Hematopoietic multipotent progenitor cell treated with erythropoietin and hydrocortisone succinate and interleukin-3 and kit ligand, for 15 days (in vitro differentiated cells): ENCODE measurements at places on chromosomes 1 and 21.

GRCh38 chr1:221099747-221100595 lies 220.7 kb downstream of the HLX start:
- DNase-seq: no peak

DNA sequence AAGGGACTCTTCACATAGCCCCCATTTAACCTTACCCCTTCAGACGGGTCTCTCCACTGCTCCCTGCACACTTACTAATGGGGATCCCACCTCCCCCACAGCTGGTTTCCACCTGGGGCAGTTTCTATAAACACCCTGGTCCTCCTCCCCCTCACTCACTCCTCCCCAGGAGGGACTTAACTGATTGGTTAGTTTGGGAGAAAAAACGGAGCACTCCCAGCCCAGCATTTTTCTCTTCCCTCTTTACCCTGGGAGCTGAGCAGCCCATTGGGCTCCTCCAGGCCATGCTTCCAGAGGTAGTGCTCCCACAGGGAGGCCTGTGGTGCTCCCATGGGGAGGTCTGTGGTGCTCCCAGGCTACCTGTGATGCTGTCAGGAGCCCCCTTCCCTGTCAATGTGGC lies 93.7 kb downstream of the MIS18A start:
- DNase-seq: no peak

- DNase-seq: no peak
Measured at GRCh38 chr1:245188403-245188802, 33.6 kb downstream of the KIF26B start.

GRCh38 chr21:43820466-43820865 lies 31.1 kb downstream of the RRP1 start:
- DNase-seq: no peak

DNA sequence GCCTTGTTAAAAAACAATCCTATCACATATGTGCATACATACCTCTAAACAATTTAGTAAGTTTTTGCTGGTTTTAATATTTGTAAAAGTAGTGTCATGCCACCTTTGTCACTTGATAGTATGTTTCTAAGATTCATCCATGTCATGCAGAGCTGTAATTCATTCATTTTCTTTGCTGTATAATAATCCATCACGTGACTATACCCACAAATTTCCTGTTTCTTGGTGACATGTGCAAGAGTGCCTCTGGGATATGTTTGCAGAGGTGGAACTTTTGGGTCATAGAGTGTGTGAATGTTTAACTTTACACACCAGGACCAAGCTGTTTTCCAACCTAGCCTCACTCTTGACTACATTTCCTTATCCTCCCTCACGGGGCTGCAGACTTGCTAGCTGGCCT lies 62.9 kb downstream of the ZSCAN20 start:
- DNase-seq: no peak

DNA sequence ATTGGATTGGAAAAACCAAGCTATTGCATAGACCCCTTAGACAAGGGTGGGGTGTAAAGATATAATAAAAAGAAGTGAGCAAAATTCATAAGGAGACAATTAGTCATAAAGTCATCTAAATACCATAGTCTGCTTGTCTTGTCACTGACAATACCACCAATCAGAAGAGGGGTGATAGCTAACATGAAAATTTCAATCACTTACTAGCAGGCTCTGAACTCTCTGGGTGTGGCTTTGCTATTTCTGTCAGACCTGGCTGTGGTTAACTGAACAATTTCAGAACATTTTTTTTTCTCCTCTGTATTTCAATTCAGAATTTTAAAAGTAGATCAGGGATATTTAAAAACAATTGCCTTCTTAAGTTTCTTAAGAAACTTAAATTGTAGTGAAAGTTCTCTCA lies 158.5 kb upstream of the PRMT6 start:
- no peak for DNase-seq

GRCh38 chr1:5598824-5599395 lies 393.3 kb downstream of the NPHP4 start:
- DNase-seq: no peak

DNA sequence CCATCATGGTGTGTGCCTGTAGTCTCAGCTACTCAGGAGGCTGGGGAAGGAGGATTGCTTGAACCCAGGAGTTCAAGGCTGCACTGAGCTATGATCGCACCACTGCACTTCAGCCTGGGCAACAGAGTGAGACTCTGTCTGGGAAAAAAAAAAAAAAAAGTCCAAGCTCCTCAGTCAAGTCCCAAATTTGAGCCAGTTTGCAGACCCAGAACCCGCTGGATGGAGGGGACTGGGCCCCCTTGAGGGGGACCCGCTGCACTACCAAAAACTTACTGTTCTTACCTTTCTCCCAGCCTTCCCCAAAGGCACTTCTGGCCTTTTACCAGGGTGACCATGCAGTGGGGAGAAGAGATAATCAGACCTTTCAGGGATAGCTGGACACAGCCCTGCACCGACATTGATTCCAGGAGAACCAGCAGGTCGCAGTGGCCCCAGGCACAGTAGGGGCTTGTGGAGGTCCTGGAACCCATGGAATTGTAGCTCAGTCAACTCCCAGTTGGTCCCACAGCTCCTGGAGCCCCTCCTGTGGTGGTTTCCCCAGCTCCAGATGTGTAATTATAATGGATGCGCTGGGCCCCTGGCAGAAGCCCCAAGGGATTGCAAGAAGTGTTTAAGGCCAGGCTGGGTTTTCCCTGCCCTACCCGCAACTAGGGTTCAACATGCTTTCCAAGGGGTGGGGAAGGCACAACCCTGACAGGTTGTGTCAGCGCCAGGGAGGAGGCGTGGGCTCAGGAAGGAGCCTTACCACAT lies 4.1 kb upstream of the WNT9A start:
- no peak for DNase-seq

- DNase-seq: no peak
Measured at GRCh38 chr1:20371883-20372282, 81.2 kb downstream of the VWA5B1 start.

GRCh38 chr1:116766616-116767469 lies 12.6 kb downstream of the CD2 start:
- no peak for DNase-seq

GRCh38 chr1:64756770-64757169 lies 11.9 kb downstream of the RAVER2 start:
- no peak for DNase-seq

- DNase-seq: no peak
Measured at GRCh38 chr21:34803782-34804370, 135.1 kb downstream of the CLIC6 start.

GRCh38 chr1:162823231-162823630 lies 32.7 kb downstream of the HSD17B7 start:
- no peak for DNase-seq

- DNase-seq: peak; percentile 83
Measured at GRCh38 chr1:3775490-3776230, 3.1 kb downstream of the SMIM1 start.

DNA sequence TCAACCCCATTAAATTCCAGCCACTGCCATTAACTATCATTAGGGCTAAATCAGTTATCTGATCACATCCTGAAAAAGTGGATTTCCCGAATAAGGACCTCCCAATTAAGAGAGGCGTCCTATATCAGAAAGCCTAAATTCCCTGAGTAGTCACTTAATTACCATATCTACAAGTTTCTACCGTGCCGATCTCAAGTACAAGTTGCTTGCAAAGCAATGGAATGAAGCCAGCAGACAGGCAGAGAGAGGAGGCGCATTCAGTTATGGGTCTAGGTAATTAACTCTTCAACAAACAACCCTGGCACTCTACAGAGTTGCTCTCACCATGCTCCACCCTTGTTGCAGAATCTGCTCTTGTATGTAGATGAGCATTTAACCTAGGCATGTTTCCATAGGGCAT lies 494.6 kb upstream of the RUNX1 start:
- DNase-seq: no peak

DNA sequence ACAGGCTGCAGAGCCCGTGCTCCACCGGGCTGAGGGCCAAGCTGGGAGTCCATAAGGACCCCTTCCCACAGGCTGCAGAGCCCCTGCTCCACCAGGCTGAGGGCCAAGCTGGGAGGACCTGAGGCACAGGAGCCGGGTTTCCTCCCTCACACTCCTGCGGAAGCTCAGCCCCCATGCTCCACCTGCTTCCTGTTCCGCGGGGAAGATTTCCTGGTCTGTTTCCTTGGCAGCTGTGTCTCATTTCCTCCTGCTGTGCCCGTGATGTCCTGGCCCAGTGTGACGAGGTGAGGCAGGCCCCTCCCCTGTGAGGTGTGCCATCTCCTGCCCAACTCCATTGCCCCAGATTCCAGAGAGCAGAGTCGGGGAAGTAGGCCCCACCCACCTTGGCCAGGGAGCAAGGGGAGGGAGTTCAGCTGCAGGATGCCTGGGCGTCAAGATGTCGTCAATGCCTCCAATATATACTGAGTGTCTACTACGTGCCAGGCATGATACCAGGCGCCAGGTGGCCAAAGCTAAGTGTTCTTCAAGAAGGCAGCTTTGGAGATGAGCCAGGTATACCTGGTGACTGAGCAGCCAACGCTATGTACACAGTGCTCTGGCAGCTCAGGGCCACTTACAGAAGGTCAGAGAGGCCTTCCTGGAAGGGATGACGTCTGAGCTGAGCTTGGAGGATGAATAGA lies 58.8 kb downstream of the NAV1 start:
- DNase-seq: no peak

- no peak for DNase-seq
Measured at GRCh38 chr1:982765-983436, 1.0 kb upstream of the PERM1 start.

- DNase-seq: no peak
Measured at GRCh38 chr1:162070094-162070748, 730 bp downstream of the NOS1AP start.

- DNase-seq: no peak
Measured at GRCh38 chr1:9654834-9655723, 3.5 kb downstream of the PIK3CD start.

- DNase-seq: no peak
Measured at GRCh38 chr1:226602186-226603021, 53.8 kb downstream of the STUM start.

GRCh38 chr21:37580666-37581065 lies 214.1 kb downstream of the DYRK1A start:
- DNase-seq: no peak

- DNase-seq: no peak
Measured at GRCh38 chr1:91245435-91245834, 159.2 kb downstream of the HFM1 start.

DNA sequence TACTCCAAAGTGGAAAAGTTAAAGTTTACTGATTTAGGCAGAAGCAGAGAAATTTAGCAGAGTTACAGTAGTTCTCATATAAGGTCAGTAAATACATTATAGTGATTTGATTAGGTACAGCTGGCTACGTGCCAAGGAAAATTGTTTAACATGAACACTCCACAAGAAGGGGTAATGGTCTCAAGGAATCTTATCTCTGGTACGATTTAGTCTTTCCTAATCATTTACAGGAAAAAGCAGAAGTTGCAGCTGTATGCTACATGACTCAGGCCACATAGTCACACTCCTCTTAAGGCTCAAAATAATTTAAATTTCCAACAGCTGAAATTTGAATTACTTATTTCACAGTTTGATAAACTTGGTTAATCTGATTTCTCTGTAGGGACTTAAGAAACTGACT lies 36.9 kb upstream of the OR2B11 start:
- DNase-seq: no peak

DNA sequence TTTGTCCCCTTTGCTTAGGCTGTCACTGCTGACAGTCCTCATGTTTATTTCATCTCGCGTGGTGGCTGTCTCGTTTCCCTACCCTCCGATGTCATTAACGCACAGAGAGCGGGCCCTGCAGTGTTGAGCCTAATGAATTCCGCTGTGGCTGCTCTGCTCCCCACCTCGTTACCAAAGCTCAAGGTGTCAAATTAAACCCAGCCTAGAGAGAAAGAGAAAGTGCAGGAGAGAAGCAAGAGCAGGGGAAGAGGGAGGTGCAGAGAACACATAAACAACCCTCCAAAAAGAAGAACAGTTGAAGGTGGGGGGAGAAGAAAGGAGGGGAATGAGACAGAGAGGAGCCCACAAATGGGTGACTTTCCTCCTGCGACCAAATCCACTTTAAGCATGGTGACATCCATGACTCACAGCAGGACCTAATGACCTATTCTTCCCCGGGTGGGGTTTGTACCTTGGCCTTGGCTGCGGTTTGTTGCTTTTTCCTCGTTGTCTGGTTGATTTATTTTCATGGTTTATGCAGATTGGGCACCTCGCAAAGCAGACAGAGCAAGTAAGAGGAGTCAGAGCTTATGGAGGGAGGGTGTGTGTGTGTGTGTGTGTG lies 92.5 kb downstream of the PBX1 start:
- no peak for DNase-seq

DNA sequence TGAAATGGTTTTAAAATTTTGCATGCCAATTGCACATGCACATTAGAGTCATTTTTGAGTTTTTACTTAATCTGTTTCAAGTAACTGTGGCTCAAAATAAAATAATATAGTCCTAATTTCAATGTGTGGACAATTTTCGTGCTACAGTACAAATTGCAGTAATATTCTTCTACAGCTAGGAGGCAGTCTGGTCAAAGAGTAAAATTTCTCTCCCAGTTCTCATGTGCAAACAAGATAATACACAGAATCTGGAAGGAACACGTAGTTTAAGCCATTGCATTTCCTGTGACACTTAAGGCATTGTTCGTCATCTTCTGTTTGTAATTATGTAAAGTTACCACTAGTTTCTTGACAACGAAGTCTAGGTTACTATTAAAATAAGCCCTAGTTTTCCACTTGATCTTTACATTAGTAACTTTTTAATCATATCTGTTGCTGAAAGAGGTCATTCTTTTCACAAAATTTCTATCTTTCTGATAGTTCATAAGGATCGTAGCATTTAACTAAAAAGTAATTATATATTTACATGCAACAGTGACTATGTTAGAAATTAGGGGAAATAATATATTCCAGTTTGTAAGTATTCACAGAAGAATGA lies 28.9 kb downstream of the ODR4 start:
- DNase-seq: peak; percentile 69

DNA sequence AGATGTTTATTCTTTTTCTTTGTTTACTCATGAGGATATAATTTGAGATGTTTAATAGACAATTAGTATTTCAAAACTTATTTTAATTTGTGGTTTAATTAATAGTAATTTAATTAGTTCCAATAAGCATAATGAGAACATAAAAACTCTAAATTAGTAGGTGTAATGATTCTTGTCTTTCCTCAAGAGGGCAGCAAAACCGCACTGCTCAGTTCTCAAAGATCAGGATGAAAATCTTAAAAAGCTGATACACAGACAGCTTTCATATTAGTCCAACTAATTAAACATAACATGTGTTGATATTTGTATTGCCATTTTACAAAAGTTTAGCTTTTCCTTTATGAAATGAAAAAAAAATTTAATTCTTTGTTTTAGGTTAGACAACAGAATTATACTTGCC lies 106.7 kb upstream of the C21orf91 start:
- DNase-seq: no peak

DNA sequence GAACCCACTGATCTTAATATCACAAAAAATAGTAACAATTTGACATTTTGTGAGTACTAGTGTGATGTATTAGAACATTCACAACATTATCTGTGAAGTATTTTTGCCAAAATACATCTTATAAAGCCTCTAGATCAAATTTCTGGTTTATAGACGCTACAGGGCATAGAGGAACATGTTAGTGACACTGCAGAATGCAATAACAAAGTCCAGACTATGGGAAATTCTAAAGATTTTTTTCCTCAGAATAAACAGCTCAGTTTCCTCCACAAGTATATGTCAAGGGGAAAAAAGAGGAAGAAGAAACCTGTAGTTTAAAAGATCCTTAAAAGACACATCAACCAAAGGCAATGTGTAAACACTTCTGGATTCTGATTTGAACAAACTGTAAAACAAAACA lies 26.4 kb upstream of the MROH9 start:
- no peak for DNase-seq
